Pancreas (tissue), 10 donors: ENCODE measurements at places on chromosomes 5 and 9.

- H3K27me3 ChIP-seq: no peaks in the 10 kb centered on the region
- H3K4me3 ChIP-seq: no peak overlapping the region
- no peak overlapping the region for H3K27ac ChIP-seq
- H3K36me3 ChIP-seq: no peaks in the 10 kb centered on the region
- no peak for DNase-seq
Measured at GRCh38 chr9:80932181-80932580, 757.2 kb downstream of the TLE1 start.

DNA sequence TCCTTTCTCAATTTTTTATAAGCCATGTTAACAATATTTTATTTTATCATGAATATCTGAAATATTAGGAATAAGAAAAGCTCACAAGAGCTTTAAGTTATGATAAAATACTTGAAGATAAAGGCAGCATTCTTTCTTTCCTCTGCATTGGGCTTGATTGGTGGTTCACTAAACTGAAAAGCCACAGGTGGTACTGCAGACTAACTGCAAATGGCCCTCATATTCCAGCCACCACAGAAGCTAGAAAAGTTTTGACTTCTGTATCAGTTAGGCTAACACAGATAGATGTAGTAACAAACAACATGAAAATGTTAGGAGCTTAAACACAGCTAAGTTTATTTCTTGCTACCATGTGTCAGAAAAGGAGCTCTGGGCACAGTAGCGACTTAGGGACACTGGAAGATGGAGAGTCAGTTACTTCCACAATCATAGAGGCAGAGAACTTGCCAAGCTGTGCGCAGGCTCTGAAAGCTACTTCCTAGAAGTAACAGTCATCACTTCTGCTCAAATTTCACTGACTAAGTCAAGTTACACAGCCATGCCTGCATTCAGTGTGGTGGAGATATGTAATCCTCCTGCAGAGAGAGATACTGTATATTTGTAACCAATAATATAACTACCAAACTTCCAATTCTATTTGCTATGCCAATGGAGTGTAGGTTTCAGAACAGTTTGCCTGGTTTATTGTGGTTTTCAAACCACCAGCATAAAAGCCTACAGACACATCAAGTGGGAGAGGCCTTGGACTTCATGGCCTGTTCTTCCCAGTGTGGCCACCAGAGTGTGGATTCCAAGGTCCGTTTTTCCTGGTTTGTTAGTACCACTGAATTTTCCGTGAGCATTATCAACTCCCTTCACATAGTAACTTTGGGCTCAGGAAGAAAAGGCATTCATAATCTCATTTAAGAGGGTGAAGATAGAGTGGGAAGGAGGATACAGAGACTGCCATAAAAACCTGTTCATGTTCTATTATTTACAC is 268.3 kb downstream of the PJA2 start:
- H3K27ac ChIP-seq: no peak overlapping the region
- DNase-seq: no peak
- no peaks in the 10 kb centered on the region for H3K36me3 ChIP-seq
- H3K27me3 ChIP-seq: no peaks in the 10 kb centered on the region
- no peak overlapping the region for H3K4me3 ChIP-seq

GRCh38 chr5:176904276-176904675 is 5.1 kb upstream of the HK3 start:
- no peaks in the 10 kb centered on the region for H3K4me1 ChIP-seq
- no peak overlapping the region for H3K27ac ChIP-seq
- no peaks in the 10 kb centered on the region for H3K27me3 ChIP-seq
- no peak for DNase-seq
- peaks cover 57% of the 10 kb centered on the region for H3K36me3 ChIP-seq

DNA sequence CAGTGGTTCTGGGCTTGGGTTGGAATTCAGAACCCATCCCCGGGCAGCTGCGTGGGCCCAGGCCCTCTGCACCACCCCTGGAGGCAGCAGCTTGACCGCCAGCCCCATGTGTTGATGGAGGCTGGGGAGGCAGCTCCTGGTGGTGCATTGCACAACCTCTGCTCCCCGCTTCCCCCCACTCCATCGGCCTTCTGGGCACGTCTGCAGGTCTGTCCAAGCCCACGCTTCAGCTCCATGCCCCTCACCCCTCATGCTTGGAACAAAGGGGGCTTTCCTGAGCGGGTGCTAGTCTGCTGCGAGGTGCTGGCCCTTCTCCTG is 1.4 kb downstream of the NCS1 start:
- peak overlapping the region; percentile 70 for H3K4me3 ChIP-seq
- no peaks in the 10 kb centered on the region for H3K36me3 ChIP-seq
- no peaks in the 10 kb centered on the region for H3K4me1 ChIP-seq
- DNase-seq: no peak
- no peaks in the 10 kb centered on the region for H3K27me3 ChIP-seq

- no peaks in the 10 kb centered on the region for H3K27me3 ChIP-seq
- H3K4me1 ChIP-seq: no peaks in the 10 kb centered on the region
- no peak for DNase-seq
- H3K36me3 ChIP-seq: no peaks in the 10 kb centered on the region
Measured at GRCh38 chr5:140881889-140882590, at the start of gene PCDHA13. TSS of gene PCDHA13 (plus strand) at chr5:140882124. CDS start at chr5:140882269, 145 bp downstream.

DNA sequence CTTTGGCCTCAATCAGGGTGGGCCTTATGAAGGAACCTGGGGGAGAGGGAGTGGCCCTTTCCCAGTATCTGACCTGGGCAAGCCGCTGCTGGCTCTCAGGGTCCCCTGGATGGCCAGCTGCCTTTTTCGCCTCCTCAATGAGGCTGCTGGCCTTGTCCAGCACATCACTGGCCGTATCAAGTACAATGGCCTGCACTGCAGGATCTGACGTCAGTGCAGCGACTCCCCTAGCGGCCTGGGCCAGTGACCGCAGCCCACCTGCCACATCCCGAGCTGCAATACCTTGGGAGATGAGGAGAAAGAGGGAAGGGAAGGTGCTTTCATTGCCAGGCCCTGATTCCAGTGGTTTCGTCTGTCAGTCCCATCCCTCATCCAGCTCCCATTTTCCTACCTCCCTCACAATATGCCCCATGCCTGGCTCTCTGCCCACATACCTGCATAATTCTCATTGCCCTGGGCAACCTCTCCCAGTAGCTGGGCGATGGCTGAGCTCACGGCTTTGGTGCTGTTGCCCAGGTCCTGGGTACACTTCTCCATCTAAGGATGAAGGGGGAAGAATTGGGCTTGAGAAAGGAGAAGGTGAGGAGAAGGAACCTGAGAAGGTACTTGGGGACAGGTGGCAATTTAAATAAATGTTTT is 19.1 kb downstream of the TLN1 start:
- no peak overlapping the region for H3K27ac ChIP-seq
- H3K27me3 ChIP-seq: no peaks in the 10 kb centered on the region
- no peak overlapping the region for H3K4me3 ChIP-seq
- H3K4me1 ChIP-seq: no peaks in the 10 kb centered on the region
- peaks cover 58% of the 10 kb centered on the region for H3K36me3 ChIP-seq

- H3K4me1 ChIP-seq: no peaks in the 10 kb centered on the region
- H3K27me3 ChIP-seq: no peaks in the 10 kb centered on the region
- no peak for DNase-seq
- H3K36me3 ChIP-seq: no peaks in the 10 kb centered on the region
Measured at GRCh38 chr5:99063737-99064136, 134.9 kb upstream of the CHD1 start.

DNA sequence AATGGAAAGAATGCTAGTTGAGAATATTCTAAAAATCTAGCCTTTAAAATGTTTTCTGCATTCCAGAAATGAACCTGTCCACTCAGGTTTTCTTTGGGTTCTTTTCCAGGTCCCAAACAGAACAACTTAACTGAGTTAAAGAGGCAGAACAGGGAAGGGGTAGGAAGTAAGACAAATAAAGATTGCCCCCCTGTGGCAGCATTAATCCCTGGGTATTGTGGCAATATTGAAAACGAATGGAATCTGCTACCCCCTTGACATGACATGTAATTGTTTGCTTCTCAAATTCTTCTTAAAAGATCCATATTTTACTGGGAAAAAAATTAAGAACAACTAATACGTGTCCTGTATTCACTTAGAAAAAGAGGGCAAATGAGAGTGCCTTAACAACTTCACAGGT is 9.3 kb upstream of the RBM22 start:
- H3K4me3 ChIP-seq: no peak overlapping the region
- H3K4me1 ChIP-seq: no peaks in the 10 kb centered on the region
- H3K36me3 ChIP-seq: peaks cover 15% of the 10 kb centered on the region
- no peak for DNase-seq

DNA sequence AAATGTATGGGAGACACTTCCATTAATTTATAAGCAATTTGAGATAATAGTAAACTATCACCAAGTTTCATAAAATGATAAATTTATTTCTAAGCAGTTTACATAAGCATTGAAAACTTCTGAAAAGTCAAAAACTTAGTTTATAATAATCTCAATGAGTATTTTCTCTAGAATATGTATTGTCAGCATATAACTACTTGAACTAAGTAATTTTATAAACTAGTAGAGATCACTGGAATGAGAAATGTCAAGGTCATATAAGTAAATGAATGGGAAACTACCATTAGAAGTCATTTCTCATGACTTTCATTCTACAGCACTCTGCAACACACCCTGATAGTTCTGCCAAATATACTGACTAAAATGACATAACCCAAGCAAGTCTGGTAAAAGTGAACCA is 3.4 kb downstream of the TBCA start:
- H3K36me3 ChIP-seq: no peaks in the 10 kb centered on the region
- H3K4me1 ChIP-seq: peaks cover 35% of the 10 kb centered on the region
- no peak overlapping the region for H3K27ac ChIP-seq
- H3K4me3 ChIP-seq: no peak overlapping the region
- H3K27me3 ChIP-seq: no peaks in the 10 kb centered on the region

GRCh38 chr5:43305948-43306565 is 7.2 kb downstream of the HMGCS1 start:
- no peak overlapping the region for H3K4me3 ChIP-seq
- H3K27ac ChIP-seq: peak overlapping the region; percentile 6
- DNase-seq: no peak
- H3K27me3 ChIP-seq: no peaks in the 10 kb centered on the region
- peaks cover 5% of the 10 kb centered on the region for H3K4me1 ChIP-seq
- H3K36me3 ChIP-seq: no peaks in the 10 kb centered on the region

- peak; percentile 100 for DNase-seq
- no peak overlapping the region for H3K4me3 ChIP-seq
- H3K27ac ChIP-seq: peak overlapping the region; percentile 17
- no peaks in the 10 kb centered on the region for H3K27me3 ChIP-seq
- H3K36me3 ChIP-seq: no peaks in the 10 kb centered on the region
Measured at GRCh38 chr9:120935383-120935857, 8.8 kb upstream of the TRAF1 start.

DNA sequence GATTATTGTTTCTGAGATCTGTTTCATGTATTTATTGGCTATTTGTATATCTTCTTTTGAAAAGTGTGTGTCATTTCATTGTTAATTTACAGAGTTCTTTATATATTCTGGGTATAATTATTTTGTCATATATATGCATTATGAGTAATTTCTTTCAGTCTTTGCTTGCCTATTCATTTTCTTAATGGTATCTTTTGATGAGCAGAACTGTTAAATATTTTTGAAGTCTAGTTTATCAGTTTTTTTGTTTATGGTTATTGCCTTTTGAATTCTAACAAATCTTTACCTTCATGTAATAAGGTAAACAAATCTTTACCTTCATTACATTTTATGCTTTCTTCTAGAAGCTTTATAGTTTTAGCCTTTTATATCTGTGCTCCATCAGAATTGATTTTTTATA is 66.4 kb downstream of the CSNK1G3 start:
- H3K27me3 ChIP-seq: no peaks in the 10 kb centered on the region
- no peak overlapping the region for H3K4me3 ChIP-seq
- no peak for DNase-seq
- no peaks in the 10 kb centered on the region for H3K36me3 ChIP-seq
- no peaks in the 10 kb centered on the region for H3K4me1 ChIP-seq

- H3K36me3 ChIP-seq: no peaks in the 10 kb centered on the region
- H3K4me1 ChIP-seq: no peaks in the 10 kb centered on the region
- DNase-seq: no peak
- H3K27me3 ChIP-seq: no peaks in the 10 kb centered on the region
- no peak overlapping the region for H3K4me3 ChIP-seq
Measured at GRCh38 chr5:16612007-16612406, 4.8 kb downstream of the RETREG1 start.

DNA sequence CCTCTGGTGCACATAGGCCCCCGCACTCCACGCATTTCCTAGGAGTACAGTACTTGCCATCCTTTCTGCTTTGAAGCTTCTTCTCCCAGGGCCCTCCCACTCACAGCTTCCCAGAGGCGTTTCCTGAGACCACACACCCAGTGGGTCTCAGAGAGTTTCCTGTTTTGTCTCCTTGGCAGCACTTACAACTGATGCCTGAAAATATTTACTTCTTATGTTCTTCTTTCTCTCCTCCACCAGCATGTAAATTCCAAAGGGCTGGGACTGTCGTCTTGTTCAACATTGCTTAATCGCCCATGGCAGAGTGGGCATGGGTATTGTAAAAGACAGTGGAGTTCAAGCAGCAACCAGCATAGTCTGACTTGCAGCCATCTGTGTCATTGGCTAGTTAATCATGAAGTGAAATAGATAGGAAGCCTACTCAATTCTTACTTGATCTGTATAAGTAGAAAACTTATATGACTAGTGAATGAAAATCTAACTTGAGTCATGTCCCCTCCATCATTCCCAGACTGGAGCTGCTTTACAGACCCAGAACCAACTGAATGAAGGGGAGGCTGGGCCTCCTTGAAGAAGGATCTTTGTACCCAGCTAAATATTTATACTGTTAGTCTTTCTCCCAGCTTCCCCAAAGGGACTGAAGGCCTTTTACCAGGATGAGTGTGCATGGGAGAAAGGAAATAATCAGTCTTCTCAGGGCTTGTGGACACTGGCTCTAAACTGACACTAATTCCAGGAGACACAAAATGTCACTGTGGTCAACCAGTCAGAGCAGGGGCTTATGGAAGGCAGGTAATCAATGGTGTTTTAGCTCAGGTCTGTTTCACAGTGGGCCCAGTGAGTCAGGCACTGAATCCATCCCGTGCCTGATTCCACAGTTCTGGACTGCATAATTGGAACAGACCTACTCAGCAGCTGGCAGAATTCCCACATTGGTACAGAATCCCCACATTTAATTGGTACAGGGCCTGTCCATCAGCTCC is 116.4 kb downstream of the SV2C start:
- DNase-seq: no peak
- no peaks in the 10 kb centered on the region for H3K36me3 ChIP-seq
- H3K4me3 ChIP-seq: no peak overlapping the region
- no peaks in the 10 kb centered on the region for H3K27me3 ChIP-seq

- no peaks in the 10 kb centered on the region for H3K4me1 ChIP-seq
- H3K27ac ChIP-seq: no peak overlapping the region
- DNase-seq: no peak
- no peaks in the 10 kb centered on the region for H3K27me3 ChIP-seq
Measured at GRCh38 chr5:1219768-1220100, 5.4 kb upstream of the SLC6A18 start.

DNA sequence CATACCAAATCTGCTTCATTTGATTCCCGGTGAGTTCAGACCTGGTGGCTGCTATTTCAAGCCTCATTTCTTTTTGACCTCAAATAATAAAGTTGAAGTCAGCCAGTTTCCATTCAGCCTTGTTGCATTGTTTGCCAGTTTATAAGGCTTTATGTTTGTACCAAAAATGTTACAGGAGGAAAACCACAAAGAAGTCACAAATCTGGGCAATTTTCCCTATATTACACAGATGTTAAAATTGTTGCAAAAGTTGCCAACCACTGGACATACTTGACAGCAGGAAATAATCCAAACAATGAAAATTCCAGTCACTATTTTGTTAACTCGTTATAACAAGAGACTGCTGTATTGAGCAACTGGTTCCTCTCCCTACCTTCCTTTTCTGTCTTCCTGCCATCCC is 1325.0 kb upstream of the DMAC1 start:
- no peak overlapping the region for H3K27ac ChIP-seq
- DNase-seq: no peak
- H3K4me1 ChIP-seq: no peaks in the 10 kb centered on the region
- H3K4me3 ChIP-seq: no peak overlapping the region
